ENCODE measurements at places on chromosomes 7 and 10.

DNA sequence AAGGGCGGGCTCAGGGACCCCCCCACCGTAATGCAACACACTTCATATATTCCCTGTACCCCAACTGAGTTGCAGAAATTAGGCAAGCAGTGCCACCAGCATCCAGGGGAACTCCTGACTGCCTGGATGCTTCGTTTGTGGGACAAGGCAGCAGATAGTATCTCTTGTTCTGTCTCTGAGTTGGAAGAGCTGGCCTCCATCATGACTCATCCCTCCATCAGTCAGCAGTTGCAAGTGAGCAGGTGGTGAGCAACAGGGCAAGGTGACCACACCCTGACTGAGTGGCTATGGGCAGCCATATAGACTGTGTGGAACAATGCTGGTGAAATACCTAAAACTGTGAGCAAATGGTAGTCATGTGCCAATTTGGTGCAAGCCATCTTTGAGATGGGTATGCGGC is 22.8 kb upstream of the ADAMTS14 start:
- DNase-seq: no peak

- no peak for DNase-seq
Observed at GRCh38 chr10:113474752-113475151, 78.1 kb upstream of the HABP2 start.

- no peak for DNase-seq
Observed at GRCh38 chr7:130732980-130733930, 752 bp downstream of the KLF14 start.

GRCh38 chr10:65172249-65172648 is 1651.0 kb downstream of the REEP3 start:
- DNase-seq: no peak

DNA sequence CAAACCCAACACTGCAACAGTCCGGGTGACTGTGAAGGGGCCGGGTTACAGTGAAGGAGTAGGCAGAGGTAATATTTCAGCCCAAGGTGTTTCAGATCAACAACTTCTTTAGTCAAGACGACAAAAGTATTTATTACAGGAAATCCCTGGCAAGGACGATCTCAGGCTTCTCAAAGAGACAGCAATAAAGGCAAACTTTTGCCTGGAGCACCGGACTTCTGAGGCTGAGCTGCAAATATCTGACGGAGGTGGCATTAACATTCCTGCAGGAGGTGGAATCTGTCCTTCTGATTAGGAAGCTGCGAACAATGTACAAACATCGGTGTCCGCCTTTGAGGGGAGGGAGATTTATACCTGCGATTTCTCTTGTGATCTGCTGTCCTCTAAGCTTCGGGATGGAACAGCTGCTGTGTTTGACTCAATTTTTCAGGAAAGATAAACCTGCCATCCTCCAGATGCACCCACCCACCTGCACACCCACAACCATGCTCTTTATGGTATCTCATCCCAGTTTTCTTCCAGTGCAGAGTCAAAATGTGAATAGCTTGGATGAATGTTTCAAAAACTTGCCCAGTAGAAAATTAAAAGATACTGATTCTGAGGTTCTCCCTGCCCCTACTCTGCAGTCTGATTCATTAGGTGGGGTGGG is 32.1 kb downstream of the EMX2 start:
- DNase-seq: no peak

GRCh38 chr10:22029445-22030236 is 26.1 kb upstream of the DNAJC1 start:
- DNase-seq: no peak

- DNase-seq: no peak
Observed at GRCh38 chr7:148935451-148935850, 51.4 kb upstream of the EZH2 start.

- DNase-seq: no peak
Observed at GRCh38 chr7:107016312-107016711, 28.2 kb upstream of the PRKAR2B start.

- DNase-seq: no peak
Observed at GRCh38 chr10:77228559-77228958, 409.0 kb downstream of the KCNMA1 start.

GRCh38 chr7:137728426-137728825 is 118.3 kb downstream of the DGKI start:
- DNase-seq: no peak

GRCh38 chr7:29258951-29259350 is 64.4 kb downstream of the CHN2 start:
- DNase-seq: no peak

DNA sequence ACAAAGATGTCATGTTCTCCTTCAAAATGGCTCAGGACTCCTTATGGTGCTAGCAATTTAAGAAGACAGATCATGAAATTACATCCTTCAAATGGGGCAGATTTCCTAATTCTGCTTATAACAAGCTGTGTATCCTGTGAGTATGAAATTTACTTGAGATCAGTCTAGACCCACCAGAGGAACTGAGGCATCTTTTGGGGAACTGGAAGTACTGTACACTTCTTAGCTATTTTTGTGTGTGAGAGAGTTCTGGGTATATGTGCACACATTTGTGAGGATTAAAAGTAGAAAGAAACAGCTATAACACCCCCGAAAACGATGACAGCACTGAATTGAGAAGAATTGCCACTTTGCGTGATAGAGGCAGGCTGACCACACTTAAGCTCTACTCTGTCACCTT is 187.0 kb upstream of the CCDC6 start:
- no peak for DNase-seq

- no peak for DNase-seq
Observed at GRCh38 chr7:86958380-86958779, 101.1 kb downstream of the ELAPOR2 start.

GRCh38 chr10:49606981-49607535 is 3.1 kb upstream of the SLC18A3 start:
- peak; percentile 52 for DNase-seq

- no peak for DNase-seq
Observed at GRCh38 chr7:111223802-111224253, 132.9 kb downstream of the LRRN3 start.

DNA sequence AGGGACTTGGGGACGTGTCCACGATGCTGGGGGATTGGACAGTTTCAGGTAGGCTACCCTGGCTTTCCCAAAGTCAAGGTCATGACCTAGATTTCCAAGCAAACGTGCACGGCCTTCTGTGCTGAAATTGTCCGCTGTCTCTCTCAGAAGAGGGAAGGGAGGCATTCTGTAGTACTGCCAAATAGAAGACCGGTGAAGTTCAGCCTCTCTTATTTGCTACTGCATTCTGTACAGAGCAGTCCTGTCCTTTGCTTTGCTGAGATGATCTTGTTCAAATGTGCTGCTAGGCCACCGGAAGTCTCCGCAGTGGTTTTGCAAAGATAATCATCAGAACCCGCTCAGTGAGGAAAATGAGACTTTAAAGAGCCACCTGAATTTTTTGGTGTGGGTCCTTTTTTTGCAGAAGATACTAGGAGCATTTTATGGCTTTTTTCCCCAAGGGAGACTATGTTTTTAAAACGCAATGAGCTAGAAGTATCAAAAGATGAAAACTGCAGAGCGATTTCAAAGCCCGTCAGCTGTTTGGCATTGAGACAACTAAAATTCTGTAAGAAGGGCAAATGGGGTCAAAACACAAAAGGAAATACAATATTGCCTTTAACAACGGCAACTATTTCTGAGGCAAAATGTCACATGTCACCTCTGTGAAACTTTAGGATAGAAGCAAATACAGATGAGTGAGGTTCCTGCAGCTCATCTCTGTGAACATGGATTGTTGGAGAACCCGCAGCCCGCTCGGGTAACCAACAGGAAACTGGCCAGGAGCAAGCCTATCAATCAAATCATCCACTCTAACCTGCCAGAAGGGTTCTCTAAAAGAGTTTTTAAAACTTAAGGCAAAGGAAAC is 1.3 kb upstream of the NMT2 start:
- peak; percentile 15 for DNase-seq

- DNase-seq: no peak
Observed at GRCh38 chr7:150956395-150957132, 21.6 kb downstream of the KCNH2 start.

GRCh38 chr7:70104243-70104642 is 506.0 kb downstream of the AUTS2 start:
- DNase-seq: no peak

DNA sequence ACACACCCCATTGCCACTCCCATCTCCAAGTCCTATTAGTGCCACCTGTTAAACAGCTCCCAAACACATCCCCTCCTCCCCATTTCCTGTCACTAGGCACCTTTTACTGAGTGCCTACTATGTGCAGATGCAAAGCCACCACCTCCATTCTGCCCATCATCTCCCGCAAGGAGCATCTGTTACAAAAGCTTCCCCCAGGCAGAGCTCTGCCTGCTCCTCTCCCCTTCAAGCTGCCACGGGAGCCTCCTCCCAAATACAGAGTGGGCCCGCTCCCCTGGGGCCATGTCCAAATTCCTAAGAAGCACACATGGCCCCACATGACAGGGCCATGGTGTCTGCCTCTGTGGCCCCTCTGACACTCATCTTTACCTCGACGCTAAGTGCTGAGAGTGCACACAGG is 149.7 kb downstream of the OAT start:
- DNase-seq: no peak

- no peak for DNase-seq
Observed at GRCh38 chr7:40526951-40527715, 392.3 kb downstream of the SUGCT start.

DNA sequence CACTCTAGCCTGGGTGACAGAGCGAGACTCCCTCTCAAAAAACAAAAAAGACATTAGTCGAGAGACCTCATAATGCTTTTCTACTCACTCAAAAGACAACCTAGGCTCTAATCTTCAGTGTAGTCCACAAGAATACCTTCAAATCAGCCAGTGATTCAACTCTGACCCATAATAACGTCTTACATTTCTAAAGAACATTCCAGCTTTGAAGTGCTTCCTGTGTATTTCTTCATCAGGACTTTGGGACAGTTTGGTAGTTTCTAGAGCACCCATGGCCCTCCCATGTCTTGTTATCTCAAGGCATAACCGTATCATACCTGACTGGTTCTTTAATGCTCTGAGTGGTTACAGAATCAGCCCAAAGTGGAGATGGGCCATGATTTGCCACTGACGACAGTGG is 221.3 kb downstream of the SKIDA1 start:
- DNase-seq: no peak

DNA sequence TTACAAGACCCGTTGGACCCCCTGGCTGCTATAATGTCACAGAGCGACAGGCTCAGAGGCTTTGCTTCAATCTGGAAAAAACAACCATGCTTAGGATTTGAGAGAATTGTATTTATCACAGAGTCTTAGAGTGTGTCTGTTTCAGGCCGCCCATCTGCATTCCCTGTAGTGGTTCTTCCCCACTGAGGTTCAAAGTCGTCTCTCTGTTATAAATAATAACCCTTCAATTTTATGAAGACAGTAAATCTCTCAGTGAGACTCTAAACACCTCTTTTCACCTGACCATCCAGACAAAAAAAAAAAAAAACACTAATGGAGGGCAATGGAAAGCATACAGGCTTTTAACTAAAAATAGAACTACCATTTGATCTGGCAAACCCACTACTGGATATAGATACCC is 565.4 kb upstream of the AUTS2 start:
- no peak for DNase-seq

GRCh38 chr10:35633006-35633980 is 8.8 kb downstream of the FZD8 start:
- DNase-seq: no peak

DNA sequence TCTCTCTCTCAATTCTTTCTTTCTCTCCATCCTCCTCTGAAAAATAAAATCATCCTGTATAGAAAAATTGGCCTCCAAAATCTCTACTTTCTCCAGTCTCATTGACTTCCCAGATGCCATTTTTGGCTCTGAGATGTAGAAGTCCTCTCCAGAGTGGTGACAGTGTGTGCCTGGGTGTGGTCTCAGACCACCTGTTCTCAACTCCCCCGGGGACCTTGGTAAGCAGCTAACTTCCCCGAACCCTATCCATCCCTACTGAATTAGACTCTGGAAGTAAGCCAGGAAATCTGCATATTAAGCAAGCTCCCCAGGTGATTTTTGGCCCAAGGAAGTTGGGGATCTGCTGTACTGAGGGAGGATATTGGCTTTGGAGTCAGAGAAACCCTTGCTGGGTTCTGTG is 120.5 kb downstream of the WDR11 start:
- DNase-seq: no peak

- no peak for DNase-seq
Observed at GRCh38 chr7:106344211-106344610, 59.4 kb upstream of the NAMPT start.

GRCh38 chr7:40827222-40828085 is 692.6 kb downstream of the SUGCT start:
- DNase-seq: no peak

DNA sequence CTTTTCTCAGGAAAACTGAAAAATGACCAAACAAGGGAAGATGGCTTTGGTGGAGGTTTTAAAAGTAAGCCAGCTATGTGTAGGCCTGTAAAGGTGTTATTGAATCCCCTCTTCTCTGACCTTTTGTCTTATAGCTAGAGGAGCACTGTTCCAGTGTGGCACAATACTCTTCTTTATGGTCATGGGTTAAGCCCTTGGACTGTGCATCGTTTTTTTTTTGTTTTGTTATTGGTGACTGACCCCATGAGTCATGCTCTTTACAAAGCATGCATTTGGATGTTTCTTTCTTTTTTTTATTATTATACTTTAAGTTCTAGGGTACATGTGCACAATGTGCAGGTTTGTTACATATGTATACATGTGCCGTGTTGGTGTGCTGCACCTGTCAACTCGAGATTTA is 19.6 kb upstream of the FAM25A start:
- no peak for DNase-seq

GRCh38 chr10:122301055-122301810 is 30.1 kb downstream of the BTBD16 start:
- DNase-seq: no peak

GRCh38 chr7:149708026-149708425 is 65.4 kb downstream of the ZNF467 start:
- no peak for DNase-seq

- no peak for DNase-seq
Observed at GRCh38 chr10:78524941-78525340, 491.3 kb downstream of the RPS24 start.

DNA sequence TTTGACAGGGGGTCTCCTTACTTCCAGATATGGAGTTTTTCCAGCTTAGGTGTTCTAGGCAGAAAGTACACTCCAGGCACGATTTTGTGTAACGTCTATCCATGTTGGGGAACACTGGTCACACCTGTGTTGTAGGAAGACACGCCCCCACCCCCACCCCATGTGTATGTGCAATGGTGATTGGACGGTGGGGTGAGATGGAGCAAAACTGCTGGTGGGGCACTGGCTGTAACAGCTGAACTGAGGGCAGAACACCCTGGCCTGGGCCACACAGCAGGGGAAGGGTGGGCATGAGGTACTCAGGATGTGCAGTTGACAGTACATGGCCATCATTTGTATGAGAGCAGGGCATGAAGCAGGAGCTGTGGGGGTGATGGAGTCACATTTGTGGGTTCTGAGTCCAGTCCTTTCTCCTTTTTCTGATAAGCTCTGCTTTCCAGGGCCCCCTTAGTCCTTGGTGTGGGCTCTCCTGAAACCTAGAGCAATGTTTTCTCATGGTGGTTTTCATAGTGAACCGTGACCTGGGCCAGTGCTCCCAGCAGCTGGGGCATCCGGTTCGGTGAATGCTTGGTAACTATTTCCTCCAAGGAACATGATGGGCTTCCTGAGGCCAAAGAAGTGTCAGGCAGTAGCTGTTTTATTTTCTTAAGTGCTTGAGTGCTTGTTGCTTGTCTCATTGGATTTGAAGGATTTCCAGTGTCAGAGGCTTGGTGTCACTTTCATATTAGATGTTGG is 63.4 kb upstream of the AQP1 start:
- no peak for DNase-seq
